ENCODE measurements at places on chromosomes 3 and 15.

GRCh38 chr3:144344925-144345548, 373.4 kb downstream of the DIPK2A start:
- DNase-seq, result no peak

GRCh38 chr3:74329096-74329495, 285.4 kb downstream of the CNTN3 start:
- DNase-seq, result no peak

- DNase-seq, result no peak
These were observed 14.2 kb downstream of the DZIP3 start for GRCh38 chr3:108603691-108604090.

DNA sequence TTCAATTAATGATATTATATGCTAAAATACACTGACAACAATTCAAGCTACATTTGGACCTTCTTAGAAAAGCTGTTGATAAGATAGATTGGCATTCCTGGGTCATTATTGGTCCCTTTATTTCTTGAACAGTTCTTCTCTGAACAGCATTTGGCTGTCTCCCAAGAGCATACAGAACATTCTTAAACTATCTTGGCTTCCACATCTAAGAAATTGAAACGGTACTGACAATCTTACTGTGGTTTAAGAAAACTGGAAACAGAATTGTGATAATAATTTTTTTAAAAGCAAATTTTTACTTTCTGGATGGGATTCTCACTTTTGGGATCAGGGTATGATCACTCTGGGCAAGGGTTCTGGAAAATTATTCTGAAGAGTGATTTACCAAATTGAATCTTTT, 161.7 kb upstream of the ZNF385D start:
- no peak for DNase-seq

GRCh38 chr15:59434481-59434880, 3.5 kb upstream of the FAM81A start:
- no peak for DNase-seq

DNA sequence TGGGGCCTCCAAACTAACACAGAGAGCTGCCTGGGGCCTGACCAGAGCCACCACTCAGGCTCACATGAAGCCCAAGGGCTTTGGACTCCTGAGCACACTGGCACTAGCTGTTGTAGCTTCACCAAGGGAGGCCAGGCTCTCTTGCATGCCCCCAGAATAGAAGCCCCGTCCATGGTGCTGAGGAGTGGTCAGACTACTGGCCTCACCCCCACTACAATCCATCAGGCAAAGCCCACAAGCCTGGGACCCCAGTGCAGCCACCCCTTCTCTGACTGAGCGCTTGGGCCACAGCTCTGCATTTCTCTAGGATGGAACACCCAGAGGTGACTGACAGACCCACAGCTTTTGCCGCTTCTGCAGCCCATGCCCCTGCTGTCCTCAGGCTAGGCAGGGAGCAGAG, 180.8 kb downstream of the PYDC2 start:
- DNase-seq, result no peak

GRCh38 chr3:42033741-42034140, 57.4 kb upstream of the TRAK1 start:
- no peak for DNase-seq

GRCh38 chr15:68635141-68635540, 56.3 kb downstream of the CORO2B start:
- DNase-seq, result no peak

GRCh38 chr3:131735116-131735515, 232.3 kb upstream of the MRPL3 start:
- DNase-seq, result no peak

- DNase-seq, result no peak
These were observed 60.9 kb upstream of the TSC22D2 start for GRCh38 chr3:150346981-150347863.

DNA sequence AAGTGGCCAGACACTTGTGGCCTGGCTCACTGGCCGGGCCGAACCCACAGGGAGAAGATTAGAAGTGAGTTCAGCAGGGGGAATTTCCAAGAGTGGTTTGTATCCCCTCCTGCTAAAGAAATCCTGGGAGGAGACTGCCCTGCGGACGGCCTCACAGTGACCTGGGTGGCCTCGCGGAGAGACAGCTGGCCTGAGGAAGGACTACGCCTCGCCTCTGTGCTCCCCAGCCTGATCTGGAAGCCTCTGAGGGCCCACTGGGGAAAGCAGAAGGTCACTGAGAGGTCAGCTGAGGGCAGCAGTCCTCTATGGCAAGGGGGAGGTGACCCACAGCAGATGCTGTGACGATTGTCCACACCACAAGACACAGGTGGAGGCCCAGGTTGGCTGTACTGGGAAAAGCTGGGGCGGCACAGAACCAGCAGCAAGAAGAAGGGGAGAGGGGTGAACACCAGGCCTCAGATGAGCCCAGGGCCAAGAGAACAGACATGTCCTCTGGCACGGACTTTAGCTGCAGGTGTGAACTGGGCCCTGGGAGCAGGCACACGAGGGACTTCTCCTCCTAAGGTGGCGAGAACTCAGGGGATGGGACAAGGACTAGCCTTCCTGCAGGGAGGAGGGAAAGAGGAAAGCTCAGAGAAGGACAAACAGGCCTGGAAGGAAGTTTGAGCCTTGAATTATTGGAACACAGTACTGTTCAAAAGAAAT, 37.2 kb upstream of the DLG1 start:
- no peak for DNase-seq

GRCh38 chr3:21795152-21795837, 44.3 kb upstream of the ZNF385D start:
- no peak for DNase-seq

- DNase-seq, result no peak
These were observed at the start of gene GCSAM for GRCh38 chr3:112132975-112133448. Gene GCSAM, minus strand, starts transcription at chr3:112133248. Its CDS starts 128 bp downstream, at chr3:112133120.

DNA sequence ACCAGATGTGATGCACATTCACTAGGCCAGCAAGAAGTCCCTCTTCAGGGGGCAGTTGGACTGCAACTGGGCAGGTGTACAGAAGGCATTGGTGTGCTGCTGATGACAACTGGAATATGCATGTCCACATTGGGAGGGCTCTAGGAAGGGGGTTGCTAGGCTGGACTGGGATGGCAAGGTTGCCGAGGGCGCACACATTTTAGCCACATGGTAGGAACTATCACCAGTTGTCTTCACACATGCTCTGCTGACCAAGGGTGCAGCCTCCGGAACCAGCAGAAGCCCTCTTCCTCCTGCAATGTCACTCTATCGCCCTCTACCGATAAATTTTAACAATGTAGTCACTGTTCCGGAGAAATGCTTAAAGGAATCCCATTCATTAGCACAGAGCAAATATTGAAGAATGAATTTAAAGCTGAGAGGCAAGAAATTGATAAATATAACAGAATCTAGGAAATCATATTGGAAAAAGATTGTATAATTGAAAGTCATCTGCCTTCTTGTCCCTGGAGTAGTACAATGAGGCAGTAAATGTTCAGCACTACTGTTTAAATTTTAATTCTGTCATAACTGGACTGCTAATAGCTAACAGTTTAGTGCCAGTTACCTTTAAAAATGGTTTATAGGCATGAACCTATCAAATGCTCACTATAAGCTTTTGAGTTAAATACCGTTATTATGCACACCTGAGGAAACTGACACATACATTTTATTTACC, 22.6 kb upstream of the LYSMD4 start:
- peak; percentile 28 for DNase-seq

- DNase-seq, result no peak
These were observed 19.4 kb downstream of the WWTR1 start for GRCh38 chr3:149638228-149639092.

GRCh38 chr15:69979262-69979661, 118.5 kb downstream of the TLE3 start:
- no peak for DNase-seq

GRCh38 chr3:58269356-58269755, 31.8 kb downstream of the ABHD6 start:
- no peak for DNase-seq

DNA sequence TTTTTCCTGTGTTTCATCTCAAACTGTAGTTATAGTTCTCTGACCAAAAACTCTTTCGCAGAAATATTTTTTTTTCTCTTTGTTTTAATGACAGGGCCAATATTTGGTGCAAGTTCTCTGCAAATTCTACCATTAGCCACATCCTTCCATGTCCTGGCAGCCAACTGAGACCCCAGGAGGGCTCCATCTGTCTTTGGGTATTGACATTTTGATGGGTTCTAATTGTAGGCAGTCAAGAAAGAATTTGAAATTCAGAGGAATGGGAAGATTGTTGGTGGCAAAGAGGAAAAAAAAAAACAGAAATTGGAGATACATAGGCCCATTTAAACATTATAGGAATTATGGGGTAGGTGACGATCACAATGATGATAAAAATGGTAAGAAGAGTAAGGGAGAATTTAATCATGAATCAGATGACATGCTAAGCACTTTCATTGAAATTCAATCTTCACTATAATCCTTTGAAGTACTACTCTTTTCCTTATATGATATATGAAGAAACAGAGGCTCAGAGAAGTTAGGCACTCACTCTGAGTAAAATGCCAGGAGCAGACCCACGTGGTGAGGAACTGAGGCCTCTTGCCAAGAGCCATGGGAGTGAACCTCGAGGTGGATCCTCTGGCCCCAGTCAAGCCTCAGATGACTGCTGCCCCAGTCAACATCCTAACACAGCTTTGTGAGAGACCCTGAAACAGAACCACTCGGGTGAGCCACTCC, 151.4 kb downstream of the PDZRN3 start:
- DNase-seq, result no peak

- DNase-seq, result no peak
These were observed 34.1 kb upstream of the TM4SF1 start for GRCh38 chr3:149411583-149411982.

- DNase-seq, result no peak
These were observed 6.2 kb downstream of the HLTF start for GRCh38 chr3:149080011-149080698.

DNA sequence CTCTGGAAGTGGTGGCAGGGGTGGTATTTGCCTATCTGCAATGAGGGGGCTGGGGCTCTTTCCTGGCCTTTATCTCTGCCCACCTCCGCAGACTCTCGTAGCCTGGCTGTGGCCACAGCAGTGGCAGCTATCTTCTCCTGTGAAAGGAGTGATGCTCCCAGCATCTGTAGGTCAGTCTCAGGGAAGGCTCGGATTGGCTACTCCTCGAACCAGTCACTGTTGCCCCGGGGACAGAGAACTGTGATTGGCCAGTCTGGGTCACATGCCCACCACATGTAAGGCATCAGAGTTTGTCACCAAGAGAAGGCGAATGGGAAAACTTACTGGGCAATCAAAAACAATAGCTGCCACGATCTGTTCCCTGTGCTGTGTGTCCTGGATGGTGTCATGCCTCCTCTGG, 30.1 kb upstream of the FGD5 start:
- DNase-seq, result no peak
